ENCODE measurements at places on chromosomes 2 and 18.

GRCh38 chr18:37487400-37487867, 78.2 kb downstream of the CELF4 start:
- no peak for DNase-seq

DNA sequence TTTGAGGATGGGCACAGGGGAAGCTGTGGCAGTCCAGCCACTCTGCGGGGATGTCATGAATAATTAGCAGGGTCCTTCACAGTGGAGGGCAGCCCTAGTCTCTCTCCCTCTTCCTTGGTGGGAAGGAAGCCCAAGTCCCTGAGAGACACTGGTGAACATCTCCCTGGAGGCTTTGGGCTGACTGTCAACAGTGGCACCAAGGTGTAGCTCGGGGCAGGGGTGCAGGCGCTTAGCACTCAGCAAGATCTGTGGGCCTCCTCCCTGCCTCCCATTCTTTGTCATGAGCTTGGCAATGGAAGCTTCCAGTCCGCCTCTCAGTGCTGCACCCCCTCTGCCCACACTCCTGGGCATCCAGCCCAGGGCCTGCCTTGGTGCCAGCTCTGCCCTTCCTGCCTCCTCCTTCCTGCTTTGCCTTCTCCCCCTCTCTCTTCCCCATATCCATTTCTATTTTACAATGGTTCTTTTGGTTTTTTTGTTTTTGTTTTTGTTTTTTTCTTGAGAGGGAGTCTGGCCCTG, 59.4 kb downstream of the STEAP3 start:
- no peak for DNase-seq

- no peak for DNase-seq
Measured at GRCh38 chr2:142572346-142573132, 304.9 kb upstream of the KYNU start.

DNA sequence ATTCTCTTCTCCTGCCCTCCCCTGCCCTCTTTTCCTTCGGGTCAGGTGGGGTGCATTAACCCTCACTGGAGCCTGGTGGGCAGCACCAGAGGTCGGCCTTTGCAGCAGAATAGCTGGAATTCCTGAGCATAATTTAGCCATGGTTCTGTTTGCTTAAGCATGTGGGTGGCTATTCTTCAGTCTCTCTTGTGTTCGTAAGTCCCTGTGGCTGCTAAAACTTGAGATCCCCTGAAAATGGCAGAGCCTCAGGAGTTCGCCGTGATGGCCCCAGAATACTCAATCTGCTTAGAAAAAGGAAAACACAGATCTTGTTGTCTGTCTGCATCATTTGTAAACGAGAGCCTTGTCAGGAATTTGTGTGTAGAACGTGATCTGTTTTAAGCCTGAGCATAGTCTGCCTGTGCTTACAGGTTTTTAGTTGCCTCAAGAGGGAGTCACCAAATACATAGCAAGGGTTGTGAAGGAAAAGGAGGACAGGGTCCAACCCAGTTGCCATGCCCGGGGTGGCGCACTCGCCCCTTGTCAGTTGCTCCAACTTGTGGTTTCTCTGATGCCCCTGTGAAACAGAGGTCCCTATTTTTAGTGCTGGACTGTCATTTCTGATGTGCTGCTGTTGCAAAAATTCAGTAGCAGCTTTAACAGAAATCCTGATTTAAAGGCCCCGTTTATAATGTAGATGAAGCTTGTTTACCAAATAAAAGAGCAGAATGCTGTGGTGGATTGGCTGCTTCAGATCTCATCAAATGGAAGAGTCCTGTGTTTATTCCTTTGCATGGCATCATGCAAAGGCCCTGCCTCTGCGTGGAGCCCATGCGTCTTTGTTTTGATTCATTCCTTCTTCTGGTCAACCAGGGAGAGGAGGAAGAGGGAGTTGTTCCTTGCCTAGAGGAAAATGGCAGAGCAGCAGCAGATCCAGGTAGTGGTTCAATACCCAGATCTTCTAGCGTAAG, 74.8 kb downstream of the WDSUB1 start:
- DNase-seq = no peak

DNA sequence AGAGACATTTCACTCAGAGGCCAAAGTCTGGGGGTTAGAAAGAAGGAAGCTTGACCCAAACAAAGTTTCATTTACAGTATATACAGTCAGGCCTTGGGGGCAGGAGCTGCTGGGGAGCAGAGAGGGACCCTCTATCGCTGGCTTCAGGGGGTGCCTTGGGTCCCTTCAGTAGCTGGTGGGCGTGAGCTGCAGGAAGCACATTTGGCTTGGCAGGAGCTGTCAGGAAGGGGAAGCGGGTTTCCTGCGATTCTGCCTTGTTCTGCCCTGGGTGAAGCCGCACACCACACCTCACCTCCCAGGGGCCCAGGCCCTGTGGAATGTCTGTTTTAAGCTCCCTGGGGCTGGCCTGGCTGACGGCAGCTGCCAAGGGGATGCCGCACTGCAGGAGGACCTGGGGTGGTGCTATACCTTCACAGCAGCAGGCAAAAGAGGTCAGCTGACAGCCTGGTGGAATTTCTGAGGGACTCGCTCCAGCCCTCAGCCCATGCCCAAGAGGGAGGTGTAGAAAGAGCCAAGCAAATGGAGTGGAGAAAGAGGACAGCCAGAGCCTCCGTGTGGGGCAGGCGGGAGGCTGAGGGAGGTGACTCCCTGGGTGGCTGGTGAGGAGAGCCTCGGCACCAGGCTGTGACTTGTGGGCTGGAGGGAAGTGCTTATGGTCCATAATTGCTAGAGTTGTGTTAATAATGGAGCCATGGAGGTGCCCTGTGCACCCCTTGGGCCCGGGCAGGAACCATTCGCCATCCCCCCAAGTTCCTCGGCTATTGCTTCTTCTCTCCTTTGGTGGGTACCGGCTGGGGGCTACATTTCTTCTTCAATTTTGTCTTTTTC, 43.9 kb downstream of the PSD4 start:
- no peak for DNase-seq

- DNase-seq = no peak
Measured at GRCh38 chr2:43039376-43040080, 186.9 kb downstream of the ZFP36L2 start.

- DNase-seq = no peak
Measured at GRCh38 chr2:195662138-195662537, 5.1 kb downstream of the SLC39A10 start.

DNA sequence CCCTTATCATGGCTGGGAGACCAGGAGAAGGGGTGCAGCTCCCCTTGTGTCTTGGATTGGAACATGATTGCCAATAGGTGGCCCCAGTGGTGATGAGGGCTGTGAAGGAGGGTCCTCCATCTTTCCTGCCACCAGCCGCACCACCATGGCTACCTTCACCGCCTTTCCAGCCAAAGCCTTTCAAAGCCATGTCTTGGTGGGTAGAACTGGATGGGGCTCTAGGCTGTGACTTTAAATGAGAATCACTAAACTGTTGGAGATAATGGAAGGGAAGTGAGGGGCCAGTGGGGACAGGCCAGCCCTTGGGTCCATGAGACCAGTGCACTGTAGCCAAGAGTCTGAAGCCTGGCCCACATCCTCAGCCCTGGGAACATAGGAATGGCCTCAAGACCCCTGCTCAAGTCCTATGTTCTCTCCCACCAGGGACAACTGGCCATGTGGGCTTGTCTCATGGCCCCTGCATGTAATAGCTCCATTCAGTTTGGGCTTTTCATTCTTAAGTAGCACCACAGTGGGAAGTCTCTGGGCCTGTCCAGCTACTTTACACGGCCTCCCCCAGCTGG, 345.7 kb downstream of the DYSF start:
- no peak for DNase-seq

- no peak for DNase-seq
Measured at GRCh38 chr2:85188852-85189251, 55.7 kb downstream of the TCF7L1 start.

- DNase-seq = no peak
Measured at GRCh38 chr2:102159295-102159694, 16.7 kb downstream of the IL1R1 start.

- DNase-seq = no peak
Measured at GRCh38 chr18:79320216-79320850, 75.4 kb upstream of the NFATC1 start.

- no peak for DNase-seq
Measured at GRCh38 chr2:54871457-54872107, 148.1 kb downstream of the EML6 start.

GRCh38 chr2:192615105-192615504, 420.4 kb upstream of the TMEFF2 start:
- DNase-seq = no peak

- no peak for DNase-seq
Measured at GRCh38 chr2:12857891-12858290, 141.2 kb downstream of the TRIB2 start.

DNA sequence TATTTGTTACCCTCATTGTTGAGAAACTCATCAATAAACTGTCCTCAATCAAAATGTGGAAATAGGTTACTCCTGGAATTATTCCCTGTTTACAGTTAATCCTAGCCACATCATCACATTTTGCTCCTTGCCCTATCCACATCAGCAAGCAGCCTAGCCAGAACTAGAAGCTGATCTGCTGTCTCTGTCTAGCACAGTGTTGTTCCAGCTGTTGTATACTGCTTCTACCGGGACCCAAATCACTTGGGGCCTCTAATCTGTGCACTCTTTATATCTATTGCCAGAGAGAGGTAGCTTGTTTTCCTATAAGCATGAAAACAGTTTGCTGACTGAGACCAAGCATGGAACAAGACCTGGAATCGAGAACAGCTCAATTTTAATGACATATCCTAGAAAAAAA, 196.2 kb upstream of the SP5 start:
- no peak for DNase-seq

- DNase-seq = no peak
Measured at GRCh38 chr2:176589287-176589686, 320.0 kb downstream of the MTX2 start.

DNA sequence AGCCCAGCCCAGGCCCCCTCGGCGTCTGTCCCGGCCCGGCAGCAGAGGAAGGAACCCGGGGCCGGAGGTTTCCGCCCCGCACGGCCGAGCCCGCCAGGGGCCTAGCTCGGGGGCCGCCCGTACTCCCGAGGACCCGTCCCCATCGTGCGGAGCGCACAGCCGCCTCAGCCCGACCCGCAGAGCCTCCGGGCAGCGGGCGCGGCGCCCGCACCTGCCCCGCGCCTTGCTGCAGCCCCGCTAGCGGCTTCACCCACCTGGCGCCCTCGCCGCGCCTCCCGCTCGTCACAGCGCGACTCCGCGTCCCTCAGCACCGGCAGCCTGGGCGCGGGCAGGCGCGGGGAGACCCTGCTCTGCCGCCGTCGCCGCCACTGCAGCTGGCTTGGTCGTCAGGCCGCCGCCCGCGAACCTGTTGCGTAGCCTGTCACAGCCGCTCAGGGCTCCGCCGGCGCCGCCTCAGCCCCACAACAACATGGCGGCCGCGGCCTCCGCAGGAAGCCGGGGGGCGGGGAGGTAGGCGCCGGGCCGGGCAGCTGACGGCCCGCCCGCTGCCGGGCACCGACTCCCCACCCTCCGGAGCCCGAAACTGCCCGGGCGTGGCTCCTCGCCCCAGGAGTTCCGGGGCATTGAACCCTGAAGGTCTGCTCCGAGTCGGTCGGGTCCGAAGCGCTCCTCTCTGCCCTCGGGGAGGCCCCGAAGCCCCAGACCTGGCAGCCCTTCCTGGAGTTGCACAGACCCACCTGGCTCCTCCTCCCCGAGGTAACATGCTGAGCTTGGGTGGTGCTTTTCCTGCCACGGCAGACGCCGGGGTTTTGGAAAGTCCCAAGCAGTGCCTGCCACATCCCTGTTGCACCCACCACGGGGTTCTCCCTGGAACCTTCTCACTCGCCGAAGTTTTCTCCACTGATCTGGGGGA, at the start of gene ITSN2:
Gene ITSN2 (minus strand): TSS at position 487 of the 913 bp plus-strand sequence. CDS start 32,454 bp downstream, outside the sequence.
- peak; percentile 88 for DNase-seq

DNA sequence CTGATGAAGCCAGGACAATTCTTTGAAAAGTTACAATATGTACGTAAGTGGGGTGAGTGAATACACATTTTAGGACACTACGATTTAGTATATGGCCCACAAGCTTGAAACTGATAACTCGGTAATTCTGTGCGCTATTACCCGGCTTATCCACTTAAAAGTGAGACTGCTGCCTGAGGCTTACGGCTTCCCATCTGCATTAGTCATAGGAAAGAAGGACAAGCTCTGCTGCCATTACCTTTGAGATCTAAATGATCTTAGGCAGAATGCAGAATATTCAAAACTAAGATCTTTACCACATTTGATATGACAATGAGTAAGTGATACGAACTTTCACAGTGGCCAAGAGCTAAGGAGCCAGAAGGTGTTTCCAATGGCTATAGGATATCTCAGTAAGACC, 133.3 kb downstream of the GAREM1 start:
- DNase-seq = no peak

DNA sequence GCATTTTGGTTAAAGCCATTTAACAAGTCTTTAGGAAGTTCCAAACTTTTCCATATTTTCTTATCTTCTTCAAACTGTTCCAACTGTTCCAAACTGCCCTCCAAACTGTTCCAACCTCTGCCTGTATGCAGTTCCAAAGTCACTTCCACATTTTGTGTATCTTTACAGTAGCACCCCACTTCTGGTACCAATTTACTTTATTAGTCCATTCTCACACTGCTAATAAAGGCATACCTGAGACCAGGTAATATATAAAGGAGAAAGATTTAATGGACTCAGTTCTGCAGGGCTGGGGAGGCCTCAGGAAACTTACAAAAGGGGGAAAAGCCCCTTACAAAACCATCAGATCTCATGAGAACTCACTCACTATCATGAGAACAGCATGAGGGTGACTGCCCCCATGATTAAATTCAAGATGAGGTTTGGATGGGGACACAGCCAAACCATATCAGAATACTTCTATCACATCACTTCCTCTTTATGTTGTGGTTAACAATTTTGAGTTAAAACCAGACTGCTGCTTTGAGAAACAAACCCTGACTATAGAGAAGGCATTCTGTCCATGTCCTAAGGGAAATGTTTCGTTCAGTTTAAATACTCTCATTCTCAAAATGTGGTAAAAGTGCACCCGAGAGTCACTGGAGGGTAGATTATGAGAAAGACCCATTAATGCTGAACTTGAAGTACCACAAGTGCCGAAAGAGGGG, 11.0 kb downstream of the IL18R1 start:
- peak; percentile 38 for DNase-seq

DNA sequence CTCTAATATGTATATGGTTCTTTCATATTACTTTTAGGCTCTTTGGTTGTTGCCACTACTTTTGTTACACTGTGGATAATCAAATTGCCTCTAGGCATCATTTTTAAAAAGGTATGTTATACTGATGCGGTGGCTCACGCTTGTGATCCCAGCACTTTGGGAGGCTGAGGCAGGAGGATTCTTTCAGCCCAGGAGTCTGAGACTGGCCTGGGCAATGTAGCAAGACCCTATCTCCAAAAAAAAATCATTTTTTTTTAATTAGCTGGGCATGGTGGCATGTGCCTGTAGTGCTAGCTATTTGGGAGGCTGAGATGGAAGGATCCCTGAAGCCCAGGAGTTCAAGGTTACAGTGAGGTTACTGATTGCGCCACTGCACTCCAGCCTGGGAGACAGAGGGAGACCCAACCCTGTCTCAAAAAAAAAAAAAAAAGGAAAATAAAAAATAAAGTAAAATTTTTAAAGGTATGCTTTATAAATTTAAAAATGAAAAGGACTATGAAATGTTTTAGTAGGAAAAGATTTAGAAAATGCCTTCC, 48.1 kb upstream of the DYNC2LI1 start:
- DNase-seq = no peak

- no peak for DNase-seq
Measured at GRCh38 chr2:109611467-109612095, 2.2 kb downstream of the SEPTIN10 start.

GRCh38 chr18:50675043-50675442, 115.2 kb downstream of the MAPK4 start:
- DNase-seq = no peak

Data from CD4-positive, alpha-beta T cell treated with Interleukin-17A for 1 hour (primary cell).